ENCODE measurements at places on chromosomes 16 and 17. TPM values are rescaled to one million over a fixed set of nuclear protein-coding genes. Genes with fewer than 3 reads are reported as not detected.

- DNase-seq = no peak
Observed at GRCh38 chr16:57564571-57565270, 22.3 kb downstream of the ADGRG5 start.

- DNase-seq = no peak
Observed at GRCh38 chr17:79414793-79415211, 196.0 kb downstream of the RBFOX3 start.

DNA sequence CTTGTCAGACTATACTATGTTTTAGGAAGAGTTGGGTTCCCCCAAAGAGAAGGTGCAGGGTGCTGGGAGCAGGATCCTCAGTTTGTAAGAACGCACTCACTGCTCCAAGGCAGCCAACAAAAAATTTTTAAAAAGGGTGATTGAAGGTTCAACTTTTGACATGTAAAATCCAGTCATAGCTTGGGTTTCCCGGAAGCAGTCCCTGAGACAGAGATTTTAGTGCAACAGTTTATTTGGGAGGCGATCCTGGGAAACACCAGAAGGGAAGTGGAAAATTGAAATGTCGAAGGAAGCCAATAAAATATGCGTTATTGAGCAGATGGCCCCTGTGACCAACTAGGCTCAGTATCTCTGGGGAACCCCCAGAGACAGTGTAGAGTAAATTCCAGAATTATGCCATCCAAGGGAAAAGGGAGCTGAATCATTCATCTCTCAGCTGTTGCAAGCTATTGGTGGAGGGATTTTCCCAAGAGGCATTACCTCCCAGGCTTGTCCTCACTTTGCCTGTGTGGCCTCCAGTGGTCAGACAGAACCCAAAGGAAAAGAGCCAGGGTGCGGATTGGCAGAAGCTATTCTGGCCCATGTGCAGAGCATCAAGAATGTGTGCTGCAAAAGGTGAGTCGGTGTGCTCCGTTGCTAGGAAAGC lies 72.9 kb downstream of the HS3ST3B1 start:
- DNase-seq = no peak

DNA sequence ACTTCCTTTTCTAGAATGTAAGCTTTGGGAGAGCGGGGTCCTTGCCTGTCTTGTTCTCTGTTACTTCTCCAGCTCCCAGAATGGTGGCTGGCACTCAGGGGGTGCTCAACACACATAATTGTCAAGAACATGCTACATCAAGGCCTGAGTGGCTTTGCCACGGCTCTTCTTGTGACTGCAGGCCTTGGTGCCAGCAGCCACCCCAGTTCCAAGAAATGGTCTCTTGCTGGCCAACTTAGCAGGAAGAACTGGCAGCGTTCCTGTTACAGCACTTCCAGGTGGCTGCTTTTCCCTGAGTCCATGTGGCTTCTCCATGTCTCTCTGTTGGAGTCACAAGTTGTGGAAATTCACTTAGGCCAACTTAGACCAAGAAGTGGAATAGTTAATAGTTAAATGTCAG lies 36.1 kb downstream of the PRKCB start:
- DNase-seq = no peak

GRCh38 chr16:53752560-53752959 lies 48.6 kb downstream of the FTO start:
- no peak for DNase-seq

KRT27 gene
- not detected for polyA plus RNA-seq
